NT2/D1 (cell line): ENCODE measurements at places on chromosomes 12 and 14.

DNA sequence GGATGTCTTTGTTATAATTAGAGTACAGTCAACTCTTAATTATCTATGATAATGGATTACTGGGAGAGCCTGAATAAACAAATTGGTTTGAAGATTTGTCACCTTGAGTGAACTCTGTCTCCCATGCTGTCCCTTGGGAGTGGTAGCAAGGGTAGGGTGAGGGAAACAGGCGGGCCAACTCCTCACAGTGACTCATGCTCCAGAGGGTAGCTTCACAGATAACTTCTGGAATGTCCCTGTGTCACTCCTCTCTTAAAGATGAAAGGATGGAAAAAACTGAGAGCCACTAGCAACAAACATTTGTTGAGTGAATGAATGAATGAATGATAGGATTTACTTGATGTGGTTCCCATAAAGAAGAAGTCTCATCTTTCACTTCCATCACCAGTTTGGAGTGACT lies 53.5 kb downstream of the RASSF9 start:
- DNase-seq: no peak

GRCh38 chr12:72272091-72272661 lies at the start of gene TRHDE:
Gene TRHDE (plus strand): TSS chr12:72272370. CDS start chr12:72272644, 274 bp downstream.
- DNase-seq: no peak

GRCh38 chr14:29223947-29224346 lies 457.4 kb downstream of the FOXG1 start:
- no peak for DNase-seq

DNA sequence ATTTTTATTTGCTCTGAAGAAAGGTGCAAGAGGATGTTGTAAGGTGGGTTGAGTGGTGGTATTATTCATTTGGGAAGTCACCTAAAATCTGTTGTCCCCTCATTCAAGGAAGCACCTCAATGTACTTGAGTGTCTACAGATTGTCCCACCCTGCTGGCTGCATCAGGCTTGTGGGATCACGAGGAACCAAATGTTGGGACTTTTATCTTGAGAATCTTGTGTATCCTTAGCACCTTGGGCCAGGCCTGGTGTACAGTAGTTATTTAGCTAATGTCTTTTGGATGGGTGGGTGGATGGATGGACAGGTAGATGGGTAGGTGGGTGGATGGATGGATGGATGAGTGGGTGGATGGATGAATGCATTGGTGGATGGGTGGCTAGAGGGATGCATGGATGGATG lies 519.3 kb downstream of the BCL11B start:
- DNase-seq: no peak

- no peak for DNase-seq
Observed at GRCh38 chr14:100541621-100542560, 45.3 kb downstream of the BEGAIN start.

- no peak for DNase-seq
Observed at GRCh38 chr12:113903381-113903863, 62.7 kb downstream of the RBM19 start.

GRCh38 chr12:109764776-109765445 lies 51.3 kb downstream of the FAM222A start:
- no peak for DNase-seq

- no peak for DNase-seq
Observed at GRCh38 chr14:75689012-75689411, 28.0 kb downstream of the TTLL5 start.

DNA sequence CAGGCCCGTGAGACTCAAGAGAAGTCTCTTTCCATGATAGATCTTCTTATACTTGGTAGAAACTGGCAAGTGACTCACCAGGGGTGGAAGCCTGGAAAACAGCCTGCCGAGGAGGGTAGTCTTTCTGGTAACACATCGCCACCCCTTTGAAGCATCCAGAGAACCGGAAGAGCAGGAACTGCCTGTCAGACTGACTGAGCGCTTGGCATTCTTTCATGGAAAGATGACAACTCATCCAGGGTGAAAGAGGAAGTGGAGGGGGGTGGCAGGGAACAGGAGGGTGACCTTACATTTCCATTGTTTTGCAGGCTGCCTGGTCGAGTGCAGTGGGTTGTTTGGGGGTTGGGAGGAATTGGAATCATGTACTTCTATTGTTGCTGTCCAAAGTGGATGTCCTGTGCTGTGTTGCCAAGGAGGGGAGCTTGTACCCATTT lies 34.5 kb downstream of the PRKCH start:
- peak; percentile 20 for DNase-seq

GRCh38 chr14:63962906-63963305 lies 110.1 kb downstream of the SYNE2 start:
- no peak for DNase-seq

- peak; percentile 52 for DNase-seq
Observed at GRCh38 chr12:122423258-122424165, 1.0 kb upstream of the CLIP1 start.

- DNase-seq: no peak
Observed at GRCh38 chr12:12379831-12380730, 23.2 kb downstream of the BORCS5 start.

- peak; percentile 94 for DNase-seq
Observed at GRCh38 chr12:27158297-27158696, 75.9 kb upstream of the C12orf71 start.

DNA sequence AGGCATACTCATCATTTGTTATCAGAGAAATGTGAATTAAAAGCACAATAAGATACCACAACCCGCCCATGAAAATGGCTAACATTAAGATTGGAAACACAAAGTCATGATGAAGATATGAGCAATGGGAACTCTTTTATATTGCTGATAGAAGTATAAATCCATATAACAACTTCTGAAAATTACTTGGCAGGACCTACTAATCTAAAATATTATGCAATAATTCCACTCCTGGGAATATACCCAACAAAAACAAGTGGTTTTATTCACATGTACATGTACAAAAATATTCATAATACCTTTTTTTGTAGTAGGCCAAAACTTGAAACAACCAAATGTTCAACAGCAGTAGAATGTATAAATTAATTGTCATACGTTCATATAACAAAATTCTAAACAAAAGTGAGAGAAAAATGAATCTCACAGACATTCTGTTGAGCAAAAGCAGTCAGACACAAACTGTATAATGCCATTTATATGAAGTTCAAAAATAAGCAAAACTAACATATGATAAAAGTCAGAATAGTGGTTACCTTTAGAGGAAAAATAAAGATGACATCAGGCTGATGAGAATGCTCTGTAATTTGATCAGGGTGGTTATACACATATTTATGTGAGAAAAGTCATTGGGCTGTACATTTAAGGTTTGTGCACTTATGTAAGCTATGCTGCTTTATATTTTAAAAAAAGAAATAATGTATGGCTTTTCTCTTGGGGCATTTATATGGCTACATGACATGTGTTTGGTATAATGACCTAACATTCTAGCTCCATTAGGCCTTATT lies 309.2 kb upstream of the KITLG start:
- no peak for DNase-seq

DNA sequence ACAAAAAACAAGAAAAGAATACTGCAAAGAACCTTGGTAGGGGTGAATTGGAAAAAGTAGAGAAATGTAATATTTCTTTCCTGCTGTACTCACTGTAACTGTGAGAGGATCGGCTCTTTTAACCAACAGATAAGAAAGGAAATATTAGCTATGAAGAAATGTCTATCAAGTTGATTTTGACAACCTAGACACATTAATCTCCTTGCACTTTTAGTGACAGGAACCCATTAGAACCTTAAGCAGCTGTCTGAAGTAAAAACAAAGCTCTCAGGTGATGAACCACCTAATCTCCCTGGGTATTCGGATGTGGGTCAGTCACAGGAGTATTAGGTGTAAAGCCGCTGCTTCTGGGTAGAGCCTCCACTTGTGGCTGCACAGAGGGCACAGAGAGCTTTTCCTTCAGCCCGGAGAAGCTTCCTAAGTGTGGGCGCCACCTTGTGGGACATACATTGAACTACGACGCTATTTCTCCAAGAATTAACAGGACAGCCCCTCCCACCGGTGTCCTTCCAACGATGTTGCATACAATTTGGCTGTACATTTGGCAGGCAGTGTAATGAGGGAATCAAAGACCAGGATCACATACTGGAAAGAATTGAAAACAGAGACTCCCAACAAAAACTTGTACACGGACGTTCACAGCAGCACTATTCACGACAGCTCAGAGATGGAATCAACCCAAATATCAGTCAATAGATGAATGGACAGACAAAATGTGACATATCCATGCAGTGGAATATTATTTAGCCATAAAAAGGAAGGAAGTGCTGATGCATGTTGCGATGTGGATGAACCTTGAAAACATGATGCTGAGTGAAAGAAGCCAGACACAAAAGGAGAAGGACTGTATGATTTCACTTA lies 28.9 kb upstream of the MAPKAPK5 start:
- peak; percentile 86 for DNase-seq
